ENCODE measurements at places on chromosomes 2 and 18. TPM values are rescaled to one million over a fixed set of nuclear protein-coding genes. Genes with fewer than 3 reads are reported as not detected.
A peak's percentile ranks its signal among the peaks of the same experiment; 100 is the strongest.

Gene CHPF
- total RNA-seq = 232 TPM

Gene FNDC4
- 20.8 TPM for total RNA-seq

Gene PLCD4
- total RNA-seq = 0.52 TPM

Gene TUBA3E
- total RNA-seq = not detected

Gene COLEC12
- total RNA-seq = 4.2 TPM

Gene LIPG
- 0.52 TPM for total RNA-seq

Gene C2orf81
- 1.6 TPM for total RNA-seq

Gene KCNJ3
- total RNA-seq = 0.78 TPM

DNA sequence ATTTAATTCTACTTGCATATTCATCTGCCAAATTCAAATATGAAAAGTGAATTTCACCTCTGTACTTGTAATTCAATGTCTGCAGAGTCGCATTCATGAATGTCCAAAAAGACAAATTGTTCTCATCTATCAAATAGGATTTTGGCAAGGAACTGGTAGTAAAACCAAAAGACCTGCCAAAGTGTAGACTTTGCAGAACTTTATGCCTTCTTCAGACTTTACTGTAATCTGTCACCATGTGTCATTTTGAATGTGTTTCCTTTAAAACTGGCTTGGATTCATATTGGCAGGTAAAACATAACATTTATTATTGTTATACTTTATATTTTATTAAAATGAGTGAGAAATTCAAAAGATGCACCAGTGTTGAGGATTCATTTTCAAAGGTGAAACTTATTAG, 701.9 kb upstream of the LINC00305 start:
- no peaks in the 10 kb centered on the region for H3K27me3 ChIP-seq
- no peak overlapping the region for H3K27ac ChIP-seq
- H3K4me1 ChIP-seq = no peaks in the 10 kb centered on the region
- no peak for DNase-seq
- no peaks in the 10 kb centered on the region for H3K36me3 ChIP-seq

- no peak overlapping the region for H3K4me3 ChIP-seq
- peaks cover 17% of the 10 kb centered on the region for H3K36me3 ChIP-seq
- H3K27me3 ChIP-seq = no peaks in the 10 kb centered on the region
- H3K27ac ChIP-seq = no peak overlapping the region
These were observed 3.5 kb downstream of the ZNF513 start for GRCh38 chr2:27376866-27377617.

GRCh38 chr2:124692707-124693106, 667.6 kb downstream of the CNTNAP5 start:
- no peak overlapping the region for H3K4me3 ChIP-seq
- no peaks in the 10 kb centered on the region for H3K27me3 ChIP-seq
- H3K36me3 ChIP-seq = no peaks in the 10 kb centered on the region
- H3K27ac ChIP-seq = no peak overlapping the region
- no peak for DNase-seq

DNA sequence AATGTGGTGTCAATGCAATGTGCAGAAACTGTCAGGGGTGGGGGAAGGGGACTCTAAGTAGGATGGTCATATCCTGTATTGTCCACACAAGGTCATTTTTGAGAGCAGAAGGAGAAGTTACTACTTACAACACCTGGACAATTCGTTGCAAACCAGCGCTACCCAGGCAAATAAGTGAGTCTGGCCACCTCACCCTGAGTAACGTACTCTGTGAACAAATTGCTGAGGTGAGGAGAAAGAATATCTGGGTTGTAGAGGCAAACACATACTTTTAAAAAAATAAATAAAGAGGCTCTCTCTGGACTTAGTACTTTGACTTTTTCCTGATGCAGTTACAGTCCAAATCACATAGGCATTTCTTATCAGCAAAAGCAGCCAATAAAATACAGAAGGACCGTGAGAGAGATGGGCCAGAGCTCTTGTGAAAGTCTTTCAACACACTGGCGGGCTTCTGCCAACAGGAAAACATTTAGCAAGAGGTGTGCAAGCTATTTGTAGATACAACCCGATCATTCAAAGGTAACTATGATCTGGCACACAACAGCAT, 268.2 kb upstream of the ID2 start:
- H3K4me1 ChIP-seq = peaks cover 33% of the 10 kb centered on the region
- DNase-seq = peak; percentile 33
- H3K4me3 ChIP-seq = no peak overlapping the region
- H3K36me3 ChIP-seq = no peaks in the 10 kb centered on the region
- no peaks in the 10 kb centered on the region for H3K27me3 ChIP-seq

- H3K4me3 ChIP-seq = no peak overlapping the region
- no peaks in the 10 kb centered on the region for H3K36me3 ChIP-seq
- H3K27me3 ChIP-seq = no peaks in the 10 kb centered on the region
These were observed 50.2 kb upstream of the BIN1 start for GRCh38 chr2:127157114-127157513.

GRCh38 chr2:12764849-12765605, 48.3 kb downstream of the TRIB2 start:
- H3K4me3 ChIP-seq = no peak overlapping the region
- H3K27me3 ChIP-seq = no peaks in the 10 kb centered on the region
- H3K27ac ChIP-seq = no peak overlapping the region
- no peaks in the 10 kb centered on the region for H3K36me3 ChIP-seq

DNA sequence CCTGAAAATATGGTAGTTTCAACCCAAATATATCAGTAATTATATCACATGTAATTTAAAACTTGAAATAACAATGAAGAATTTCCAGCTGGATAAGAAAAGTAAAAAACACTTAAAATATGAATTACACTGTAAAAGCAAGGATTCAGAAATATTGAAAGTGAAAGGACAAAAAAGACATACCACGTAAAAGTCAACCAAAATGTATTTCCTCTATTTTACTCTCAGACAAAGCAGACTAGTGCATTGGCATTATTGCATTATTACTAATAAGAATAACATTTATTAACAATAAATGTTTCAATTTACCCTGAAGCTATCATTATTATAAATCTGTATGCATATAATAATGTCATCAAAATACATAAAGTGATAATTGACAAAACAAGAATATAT, 445.1 kb upstream of the TRIB2 start:
- no peak overlapping the region for H3K27ac ChIP-seq
- no peaks in the 10 kb centered on the region for H3K27me3 ChIP-seq
- H3K4me3 ChIP-seq = no peak overlapping the region
- H3K4me1 ChIP-seq = no peaks in the 10 kb centered on the region
- no peaks in the 10 kb centered on the region for H3K36me3 ChIP-seq

GRCh38 chr2:14120376-14120775, 512.1 kb upstream of the LRATD1 start:
- H3K27ac ChIP-seq = no peak overlapping the region
- H3K36me3 ChIP-seq = no peaks in the 10 kb centered on the region
- H3K4me1 ChIP-seq = no peaks in the 10 kb centered on the region
- no peak for DNase-seq

- H3K4me1 ChIP-seq = peaks cover 66% of the 10 kb centered on the region
- no peaks in the 10 kb centered on the region for H3K36me3 ChIP-seq
- no peak for DNase-seq
- H3K27ac ChIP-seq = peak overlapping the region; percentile 85
These were observed 6.8 kb downstream of the KCNK3 start for GRCh38 chr2:26699295-26699694.

- H3K36me3 ChIP-seq = no peaks in the 10 kb centered on the region
- peak; percentile 16 for DNase-seq
- H3K4me1 ChIP-seq = no peaks in the 10 kb centered on the region
- H3K27me3 ChIP-seq = no peaks in the 10 kb centered on the region
- no peak overlapping the region for H3K4me3 ChIP-seq
These were observed 138.9 kb upstream of the NABP1 start for GRCh38 chr2:191539068-191539467.

DNA sequence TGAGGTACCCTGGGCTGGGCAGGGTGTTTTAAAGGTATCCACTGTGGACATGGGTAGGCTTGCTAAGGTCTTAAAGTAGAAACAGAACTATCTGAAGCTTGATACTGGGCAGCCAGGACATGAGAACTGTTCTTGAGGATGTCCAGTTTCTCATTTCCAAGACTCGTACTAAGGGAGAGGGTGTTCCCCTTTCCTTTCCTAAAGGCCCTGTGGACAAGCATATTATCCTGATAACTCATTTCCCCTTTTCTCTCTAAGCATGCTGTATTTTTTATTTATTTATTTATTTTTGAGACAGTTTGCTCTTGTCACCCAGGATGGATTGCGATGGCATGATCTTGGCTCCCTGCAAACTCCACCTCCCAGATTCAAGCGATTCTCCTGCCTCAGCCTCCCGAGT, 273.6 kb downstream of the PRKCE start:
- no peak for DNase-seq
- H3K4me1 ChIP-seq = peaks cover 5% of the 10 kb centered on the region
- H3K4me3 ChIP-seq = no peak overlapping the region
- H3K27ac ChIP-seq = no peak overlapping the region
- H3K36me3 ChIP-seq = no peaks in the 10 kb centered on the region

GRCh38 chr2:121476684-121477083, 54.0 kb upstream of the RNU4ATAC start:
- no peak overlapping the region for H3K27ac ChIP-seq
- peaks cover 35% of the 10 kb centered on the region for H3K4me1 ChIP-seq
- no peaks in the 10 kb centered on the region for H3K36me3 ChIP-seq
- H3K27me3 ChIP-seq = no peaks in the 10 kb centered on the region

DNA sequence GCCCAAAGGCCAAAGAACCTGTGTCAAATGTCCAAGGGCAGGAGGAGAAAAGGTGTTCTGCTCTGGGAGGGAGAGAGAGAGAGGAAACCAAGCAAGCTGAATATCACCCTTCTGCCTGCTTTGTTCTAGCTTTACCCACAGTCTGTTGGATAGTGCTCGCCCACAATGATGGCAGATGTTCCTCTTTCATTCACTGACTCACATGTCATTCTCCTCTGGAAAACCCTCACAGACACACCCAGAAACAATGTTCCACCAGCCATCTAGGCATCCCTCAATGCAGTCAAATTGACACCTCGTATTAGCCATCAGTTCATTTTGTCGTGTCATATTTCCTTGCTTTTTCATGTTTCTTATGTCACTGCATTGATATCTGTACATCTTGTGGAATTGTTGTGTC, 150.3 kb downstream of the UBR3 start:
- no peak overlapping the region for H3K4me3 ChIP-seq
- no peaks in the 10 kb centered on the region for H3K36me3 ChIP-seq
- no peak for DNase-seq
- no peaks in the 10 kb centered on the region for H3K27me3 ChIP-seq

DNA sequence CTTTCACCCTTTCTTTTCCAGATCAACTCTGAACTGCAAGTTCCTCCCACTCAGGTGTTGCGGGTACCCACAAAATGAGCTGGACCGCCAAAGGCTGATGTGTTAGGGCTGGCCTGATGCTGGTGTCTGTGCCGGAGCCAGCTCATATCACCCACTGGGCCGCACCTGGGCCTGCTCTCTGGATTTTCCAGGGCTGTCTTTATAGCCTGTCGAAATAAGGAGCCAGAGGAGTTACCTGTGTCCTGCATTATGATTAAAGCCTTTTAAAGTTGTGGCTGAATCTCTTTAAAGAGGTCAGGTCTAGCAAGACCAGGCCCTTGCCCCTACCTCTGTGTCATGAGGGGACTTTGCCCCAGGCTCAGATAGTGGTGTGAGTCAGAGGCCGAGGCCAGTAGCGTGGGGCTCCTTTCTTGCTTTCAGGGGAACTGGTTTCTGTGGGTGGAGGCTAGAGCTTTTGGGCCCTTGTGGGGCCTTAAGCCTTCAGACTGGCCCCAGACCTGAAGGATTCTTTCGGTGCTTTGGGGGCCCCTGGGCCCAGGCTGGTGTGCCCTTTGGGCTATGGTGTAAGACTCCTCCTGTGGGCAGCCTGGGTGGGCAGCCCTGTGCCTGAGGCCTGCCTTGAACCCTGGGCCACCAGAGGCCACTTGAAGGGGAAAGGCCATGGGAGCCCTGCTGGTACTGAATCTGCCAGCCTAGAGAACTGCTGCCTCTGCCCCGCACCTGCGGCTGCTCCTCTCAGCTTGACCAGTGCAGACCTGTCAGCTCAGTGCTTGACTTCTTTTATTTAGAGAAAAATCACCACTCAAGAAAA, 21.3 kb downstream of the OTOF start:
- no peaks in the 10 kb centered on the region for H3K4me1 ChIP-seq
- H3K27ac ChIP-seq = no peak overlapping the region
- no peaks in the 10 kb centered on the region for H3K27me3 ChIP-seq

DNA sequence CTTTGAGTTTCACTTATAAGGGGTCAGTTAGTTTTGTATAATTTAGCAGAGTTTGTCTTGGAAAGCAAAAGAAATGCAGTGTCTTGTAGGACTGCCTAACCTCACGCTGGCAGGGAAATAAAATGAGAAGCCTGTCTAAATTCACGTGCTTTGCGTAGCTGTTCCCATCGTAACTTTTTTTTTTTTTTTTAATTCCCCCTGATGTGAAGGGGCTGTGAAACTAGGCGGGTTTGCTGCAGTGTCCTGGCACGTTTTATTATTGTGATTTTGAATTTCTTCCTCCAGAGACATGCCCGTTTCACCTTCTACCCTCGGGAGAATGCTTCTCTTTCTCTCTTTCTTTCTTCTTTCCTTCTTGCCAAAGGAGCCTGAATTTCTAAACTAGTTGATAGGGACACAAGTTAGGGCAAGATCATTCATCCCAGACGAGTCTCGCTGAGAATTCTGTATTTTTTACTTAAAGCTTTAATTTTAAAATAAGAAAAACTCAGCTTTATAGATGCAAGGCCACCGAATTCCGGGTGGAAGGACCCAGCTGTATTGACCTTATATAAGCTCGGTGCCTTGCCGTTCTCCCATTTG, 2.3 kb downstream of the MEIS1 start:
- peak overlapping the region; percentile 95 for H3K27ac ChIP-seq
- DNase-seq = no peak
- no peaks in the 10 kb centered on the region for H3K4me1 ChIP-seq
- no peaks in the 10 kb centered on the region for H3K36me3 ChIP-seq
- no peaks in the 10 kb centered on the region for H3K27me3 ChIP-seq
- H3K4me3 ChIP-seq = peak overlapping the region; percentile 72

- H3K36me3 ChIP-seq = no peaks in the 10 kb centered on the region
- no peak for DNase-seq
- no peaks in the 10 kb centered on the region for H3K4me1 ChIP-seq
These were observed 116.5 kb downstream of the DOCK10 start for GRCh38 chr2:224925810-224926100.

- DNase-seq = no peak
- no peaks in the 10 kb centered on the region for H3K4me1 ChIP-seq
- H3K27me3 ChIP-seq = no peaks in the 10 kb centered on the region
- no peaks in the 10 kb centered on the region for H3K36me3 ChIP-seq
- H3K27ac ChIP-seq = no peak overlapping the region
- no peak overlapping the region for H3K4me3 ChIP-seq
These were observed 123.8 kb downstream of the AKAIN1 start for GRCh38 chr18:5073026-5073944.

Data from body of pancreas (tissue), 4 donors.